ENCODE measurements at places on chromosomes 12 and 14.

DNA sequence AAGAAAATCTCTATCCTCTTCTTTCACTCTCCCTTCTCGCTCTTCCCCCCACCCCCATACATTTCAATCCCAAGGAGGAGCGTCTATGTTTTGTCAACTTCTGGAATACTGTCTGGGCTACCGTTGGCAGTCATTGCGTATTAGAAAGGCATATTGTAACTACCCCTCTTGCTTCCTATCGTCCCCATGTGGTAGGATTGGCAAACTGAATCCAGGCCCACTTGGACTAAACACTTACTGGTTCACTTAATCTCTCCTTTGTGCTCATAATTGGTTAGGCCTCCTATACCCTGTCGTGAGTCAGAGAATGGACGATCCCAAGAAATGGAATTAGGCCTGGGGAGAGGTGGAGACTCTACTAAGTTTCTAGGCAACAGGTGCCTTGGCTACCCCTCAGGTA lies 68.8 kb upstream of the SLC8A3 start:
- DNase-seq: no peak

- no peak for DNase-seq
These were observed 24.0 kb upstream of the MDM2 start for GRCh38 chr12:68784015-68784414.

DNA sequence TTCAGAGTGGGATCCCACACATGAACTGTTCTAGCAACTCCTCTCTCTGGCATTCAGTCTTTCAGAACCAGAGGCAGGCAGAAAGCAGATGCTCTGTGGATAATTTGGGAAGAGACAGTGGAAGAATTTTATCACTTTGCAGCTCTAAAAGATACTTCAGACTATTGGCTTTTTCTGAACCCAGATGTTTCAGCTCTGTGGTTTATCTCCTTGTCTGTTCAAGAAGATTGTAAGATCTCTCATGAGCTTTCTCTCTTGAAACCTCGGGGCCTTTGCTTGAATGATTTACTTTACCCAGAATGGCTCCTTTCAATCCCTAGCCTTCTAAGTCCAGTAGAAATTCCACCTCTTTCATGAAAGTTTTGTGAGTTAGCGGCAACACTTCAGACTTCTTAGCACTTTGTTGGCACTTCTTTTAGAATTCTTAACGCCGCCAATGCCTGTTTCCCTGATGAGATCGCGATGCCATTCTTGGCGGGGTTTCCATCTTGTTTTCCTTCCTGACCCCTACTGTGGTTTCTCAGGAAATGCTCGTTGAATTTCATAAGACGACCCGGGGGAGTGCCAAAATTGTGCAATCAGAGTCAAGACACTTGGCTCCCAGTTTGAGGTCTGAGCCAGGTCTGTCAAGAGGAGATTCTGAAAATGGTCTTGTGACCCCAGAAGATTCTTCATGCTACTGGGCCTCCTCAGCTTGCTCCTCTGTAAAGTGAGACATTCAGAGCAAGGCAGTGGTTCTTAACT lies 107.0 kb upstream of the PRICKLE1 start:
- DNase-seq: peak; percentile 60

DNA sequence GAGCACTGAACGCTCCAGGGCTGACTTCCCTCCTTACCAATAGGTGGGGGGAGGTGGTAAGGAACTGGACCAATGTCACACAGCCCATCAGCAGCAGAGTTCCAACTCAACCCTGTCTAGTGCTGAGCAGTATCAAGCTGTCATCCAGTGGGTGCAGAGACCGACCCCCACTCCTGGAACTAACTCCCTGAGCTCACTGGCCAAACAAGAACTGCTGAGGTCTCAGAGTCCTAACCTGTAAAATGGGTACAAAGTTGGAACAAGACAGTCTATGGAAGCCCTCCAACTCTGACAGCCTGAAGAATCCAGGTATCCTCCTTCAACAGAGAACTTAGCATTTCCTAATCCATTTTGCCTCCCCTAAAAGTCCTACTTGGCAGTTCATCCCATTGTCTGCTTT lies 91.1 kb upstream of the CLMN start:
- no peak for DNase-seq

DNA sequence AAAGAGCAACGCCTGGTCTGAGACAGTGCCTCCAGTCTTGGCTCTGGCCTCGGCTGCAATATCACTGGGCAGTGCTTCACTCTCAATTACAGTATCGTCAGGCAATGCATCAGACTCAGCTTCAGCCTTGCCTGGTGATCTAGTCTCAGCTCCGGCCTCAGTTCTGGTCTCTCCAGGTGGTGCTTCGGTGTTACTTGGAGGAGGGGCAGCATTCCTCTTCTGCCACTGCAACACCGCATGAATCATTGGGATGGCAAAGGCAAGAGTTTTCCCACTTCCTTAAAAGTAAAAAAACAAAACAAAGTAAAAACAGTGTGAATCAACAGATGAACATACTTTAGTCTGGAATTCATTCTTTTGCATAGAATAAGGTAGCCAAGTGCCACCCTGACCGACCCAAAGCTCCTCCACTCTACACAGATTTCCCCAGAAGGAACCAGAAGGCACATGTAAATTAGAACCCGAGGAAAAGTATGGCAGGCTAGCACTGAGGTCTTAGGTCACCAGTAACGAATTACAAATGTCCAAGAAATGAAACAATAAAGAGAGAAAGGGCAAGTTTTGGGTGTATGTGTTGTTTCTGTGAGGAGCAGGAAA lies 18.6 kb downstream of the DDX24 start:
- peak; percentile 55 for DNase-seq

DNA sequence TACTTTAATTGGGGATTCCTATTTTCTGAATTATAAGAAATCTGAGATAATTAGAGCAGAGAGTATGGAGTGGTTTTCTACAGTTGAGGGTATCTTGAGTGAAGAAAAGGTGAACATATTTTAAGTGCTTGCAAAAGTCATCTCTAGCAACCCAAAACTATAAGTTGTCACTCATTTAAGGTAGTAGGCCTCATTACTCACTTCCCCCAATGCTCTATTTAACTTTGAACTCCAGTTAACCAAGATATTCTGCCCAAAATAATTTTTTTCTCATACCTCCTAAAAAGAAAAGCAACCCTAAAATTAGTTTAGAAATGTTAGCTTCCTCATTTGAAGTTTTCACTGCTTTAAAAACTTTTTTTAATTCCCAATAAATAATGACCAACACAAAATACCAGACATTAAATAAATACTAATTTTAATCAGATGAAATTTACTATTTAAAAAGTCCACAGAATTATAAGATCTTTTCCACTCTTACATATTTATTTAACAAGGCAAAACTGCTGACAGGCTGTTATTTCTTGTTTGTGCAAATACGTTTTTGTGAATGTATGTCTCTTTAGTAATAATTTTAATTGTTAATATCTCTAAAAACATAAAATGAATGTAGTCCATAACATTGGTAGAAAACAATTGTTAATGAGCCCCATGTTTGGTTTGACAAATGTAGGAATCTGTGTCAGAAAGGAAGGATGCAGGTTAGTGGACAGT lies 47.8 kb downstream of the VRK1 start:
- DNase-seq: no peak

- no peak for DNase-seq
These were observed 75.9 kb upstream of the RGS6 start for GRCh38 chr14:71856199-71856919.

- DNase-seq: no peak
These were observed 127.6 kb upstream of the TMCC3 start for GRCh38 chr12:94777936-94778335.

- DNase-seq: no peak
These were observed 32.3 kb downstream of the GIT2 start for GRCh38 chr12:109963743-109964429.

DNA sequence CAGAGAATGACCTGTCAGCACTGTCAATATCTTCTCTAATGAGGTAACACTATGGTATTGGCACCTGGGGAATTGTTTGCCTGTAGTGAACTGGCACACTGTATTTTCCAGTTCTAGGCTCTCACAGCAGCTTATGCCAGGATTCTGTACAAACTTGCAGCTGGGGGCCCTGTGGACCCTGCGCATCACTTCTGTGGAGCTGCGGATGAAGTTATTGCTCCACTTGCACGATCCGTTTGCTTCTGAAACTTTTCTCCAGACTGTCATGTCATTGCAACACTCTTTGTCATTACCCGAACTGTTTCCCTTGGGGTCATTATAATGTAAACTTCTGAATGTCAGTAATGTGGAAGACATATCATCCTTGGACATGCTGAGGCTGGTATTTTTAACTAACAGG lies 3.9 kb downstream of the RNASE11 start:
- DNase-seq: no peak

GRCh38 chr12:49489720-49490119 lies 49.1 kb upstream of the KCNH3 start:
- DNase-seq: peak; percentile 47

- DNase-seq: no peak
These were observed 102.2 kb downstream of the PAH start for GRCh38 chr12:102814691-102815367.

DNA sequence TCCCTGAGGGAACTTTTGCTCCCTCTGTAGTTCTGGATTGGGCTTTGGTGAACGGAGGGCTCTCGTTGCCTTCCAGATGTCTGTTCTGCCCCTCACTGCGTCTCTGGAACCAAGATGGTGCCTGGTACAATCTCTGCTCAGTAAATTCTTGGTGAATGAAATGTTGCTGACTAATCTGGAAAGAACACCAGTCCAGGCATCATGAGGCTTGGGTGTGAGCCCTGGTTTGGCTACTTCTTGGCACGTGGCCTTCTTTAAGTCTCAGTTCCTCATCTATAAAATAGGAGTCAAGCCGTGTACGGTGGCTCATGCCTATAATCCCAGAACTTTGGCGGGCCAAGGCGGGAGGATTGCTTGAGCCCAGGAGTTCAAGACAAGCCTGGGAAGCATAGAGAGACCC lies 4.3 kb downstream of the HHIPL1 start:
- peak; percentile 66 for DNase-seq

GRCh38 chr14:43900173-43900655 lies 606.9 kb downstream of the FSCB start:
- DNase-seq: no peak

GRCh38 chr12:67425394-67425793 lies 156.2 kb downstream of the CAND1 start:
- no peak for DNase-seq

- no peak for DNase-seq
These were observed 11.7 kb upstream of the NFKBIA start for GRCh38 chr14:35416108-35416750.

- no peak for DNase-seq
These were observed 102.9 kb upstream of the FSCB start for GRCh38 chr14:44609876-44610510.

DNA sequence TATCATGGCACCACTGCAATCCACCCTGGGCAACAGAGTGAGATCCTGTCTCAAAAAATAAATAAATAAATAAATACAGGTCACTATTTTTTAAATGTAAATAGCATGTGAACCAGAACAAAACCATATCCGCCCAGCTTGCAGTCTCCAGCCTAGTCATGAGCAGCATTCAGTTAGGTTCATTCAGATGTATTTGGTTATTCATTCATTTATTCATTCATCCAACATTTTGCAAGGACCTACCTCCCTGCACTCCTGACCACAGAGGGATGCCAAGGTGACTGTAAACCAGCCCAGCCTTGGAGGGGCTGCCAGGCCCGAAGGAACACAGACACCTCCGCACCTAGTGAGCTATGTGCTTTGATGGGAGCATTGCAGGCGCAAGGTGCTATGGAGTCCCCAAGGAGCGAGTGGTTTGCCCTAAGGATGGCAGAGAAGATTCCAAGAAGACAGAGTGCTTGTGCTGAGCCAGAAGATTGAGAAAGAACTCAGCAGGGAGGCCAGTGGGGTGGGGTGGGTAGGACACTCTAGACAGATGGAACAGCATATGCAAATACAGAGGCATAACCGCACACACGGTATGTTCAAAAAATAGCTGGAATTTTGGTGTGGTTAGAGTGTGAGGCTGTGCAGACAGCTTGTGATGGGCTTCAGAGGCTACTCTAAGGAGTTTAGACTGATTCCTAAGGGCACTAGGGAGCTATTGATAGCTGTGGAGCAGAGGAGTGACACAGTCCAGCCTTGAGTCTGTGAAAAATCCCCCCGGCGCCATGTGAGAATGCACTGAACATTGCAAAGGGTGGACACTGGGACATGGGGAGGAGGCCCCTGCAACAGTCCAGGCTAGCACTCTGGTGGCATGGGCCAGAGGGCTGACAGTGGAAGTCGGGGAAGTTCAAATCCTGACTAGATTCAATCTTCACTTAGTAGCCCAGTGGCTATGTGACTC lies 11.7 kb downstream of the DTX1 start:
- no peak for DNase-seq

DNA sequence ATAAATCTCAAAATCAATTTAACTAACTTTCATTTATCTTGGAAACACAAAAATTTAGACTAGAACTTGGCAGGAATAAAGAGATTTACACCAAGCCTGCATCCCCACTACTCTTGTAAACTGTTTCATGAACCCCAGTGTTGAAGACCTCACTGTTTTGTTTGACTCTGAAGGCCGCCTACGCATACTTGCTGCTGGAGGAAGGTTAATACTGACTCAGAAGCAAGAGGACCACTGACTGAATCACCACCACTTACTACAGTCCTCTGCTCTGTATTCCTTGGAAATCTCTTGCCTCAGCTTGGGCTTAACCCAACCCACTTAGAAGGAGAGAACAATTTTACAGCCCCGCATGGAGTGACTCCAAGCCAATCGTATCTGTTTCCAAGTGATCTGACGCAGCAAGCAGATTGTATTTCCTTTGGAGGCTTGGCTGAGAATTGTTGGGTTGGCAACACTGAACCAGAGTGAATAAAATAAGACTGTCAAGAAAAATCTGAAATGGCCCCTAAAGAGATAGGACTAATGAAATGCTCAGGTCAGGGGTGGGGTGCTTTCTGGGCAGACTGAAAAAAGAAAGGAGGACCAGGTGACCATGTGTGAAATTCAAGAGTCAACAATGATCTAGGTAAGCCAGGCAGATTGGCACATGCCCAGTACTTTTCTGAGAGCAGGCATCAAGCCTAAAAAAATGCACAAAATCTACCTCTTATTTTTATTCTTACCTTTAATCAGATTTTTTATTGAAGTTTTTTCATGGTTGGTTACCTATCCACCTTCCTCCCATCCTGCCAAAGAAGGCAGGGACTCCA lies 248.6 kb downstream of the ZFP36L1 start:
- DNase-seq: peak; percentile 97

- DNase-seq: no peak
These were observed 16.4 kb upstream of the TC2N start for GRCh38 chr14:91883753-91884152.

Measured in fibroblast of skin of abdomen (primary cell).